ENCODE measurements at places on chromosomes 3 and 15. TPM values are rescaled to one million over a fixed set of nuclear protein-coding genes. Genes with fewer than 3 reads are reported as not detected.
A peak's percentile ranks its signal among the peaks of the same experiment; 100 is the strongest.

DNA sequence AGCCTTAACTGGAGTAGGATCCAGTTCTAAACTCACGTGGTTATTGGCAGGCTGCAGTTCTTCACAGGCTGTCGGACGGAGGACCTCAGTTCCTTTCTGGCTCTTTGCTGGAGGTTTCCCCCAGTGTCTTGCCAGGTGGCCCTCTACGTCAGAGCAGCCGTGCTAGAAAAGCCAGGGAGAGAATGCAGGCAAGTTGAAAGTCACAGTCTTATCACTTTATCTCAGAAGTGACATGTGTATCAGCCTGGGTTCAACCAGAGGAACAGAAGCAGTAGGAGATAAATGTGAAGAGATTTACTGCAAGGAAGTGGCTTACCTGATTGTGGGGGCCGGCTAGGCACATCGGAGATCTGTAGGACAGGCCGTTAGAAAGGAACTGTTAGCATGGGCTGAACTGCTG is 125.3 kb upstream of the BNIP2 start:
- peak; percentile 27 for DNase-seq

DNA sequence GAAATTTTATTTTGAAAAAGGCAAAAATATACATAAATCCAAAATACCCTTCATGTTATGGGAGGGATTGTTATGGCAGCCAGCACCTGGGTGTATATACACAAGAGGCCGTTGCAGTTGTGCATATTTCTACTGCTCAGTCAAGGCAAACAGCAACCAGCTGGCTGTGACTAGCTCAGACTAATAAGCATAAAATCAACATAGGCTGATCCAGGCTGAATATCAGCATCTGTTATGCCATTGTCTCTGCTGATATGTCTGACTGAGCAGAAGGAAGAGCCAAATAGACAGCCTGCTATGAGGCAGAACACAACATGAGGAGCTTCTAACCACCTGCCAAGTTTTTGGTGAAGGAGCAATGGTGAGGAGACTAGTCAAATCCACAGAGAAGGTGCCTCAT is 457.5 kb upstream of the ALCAM start:
- no peak for DNase-seq

- no peak for DNase-seq
Observed at GRCh38 chr3:81592101-81592500, 169.3 kb downstream of the GBE1 start.

GRCh38 chr3:39727415-39727814 is 82.0 kb upstream of the MYRIP start:
- no peak for DNase-seq

- no peak for DNase-seq
Observed at GRCh38 chr15:70701891-70702568, 61.3 kb downstream of the UACA start.

- no peak for DNase-seq
Observed at GRCh38 chr3:150094150-150094933, 123.6 kb upstream of the PFN2 start.

DNA sequence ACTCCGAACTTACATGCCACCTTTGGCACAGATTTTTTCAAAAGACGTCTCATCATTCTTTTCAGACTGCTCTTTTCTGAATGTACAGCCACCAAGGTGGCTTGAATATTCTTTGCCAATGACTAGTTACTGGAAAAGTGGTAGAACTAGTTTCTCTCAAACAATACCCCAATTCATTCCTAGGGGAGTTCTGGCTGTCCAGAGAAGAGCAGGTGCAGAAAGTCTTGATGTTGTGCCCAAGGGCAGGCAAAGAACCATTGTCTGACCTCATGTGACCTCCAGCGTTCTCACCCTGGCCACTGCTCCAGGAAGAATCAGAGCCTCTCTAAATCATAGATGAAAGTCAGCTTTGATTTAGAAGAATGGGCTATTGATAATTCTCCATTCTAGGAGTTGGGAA is 5.5 kb downstream of the LMOD3 start:
- no peak for DNase-seq

DNA sequence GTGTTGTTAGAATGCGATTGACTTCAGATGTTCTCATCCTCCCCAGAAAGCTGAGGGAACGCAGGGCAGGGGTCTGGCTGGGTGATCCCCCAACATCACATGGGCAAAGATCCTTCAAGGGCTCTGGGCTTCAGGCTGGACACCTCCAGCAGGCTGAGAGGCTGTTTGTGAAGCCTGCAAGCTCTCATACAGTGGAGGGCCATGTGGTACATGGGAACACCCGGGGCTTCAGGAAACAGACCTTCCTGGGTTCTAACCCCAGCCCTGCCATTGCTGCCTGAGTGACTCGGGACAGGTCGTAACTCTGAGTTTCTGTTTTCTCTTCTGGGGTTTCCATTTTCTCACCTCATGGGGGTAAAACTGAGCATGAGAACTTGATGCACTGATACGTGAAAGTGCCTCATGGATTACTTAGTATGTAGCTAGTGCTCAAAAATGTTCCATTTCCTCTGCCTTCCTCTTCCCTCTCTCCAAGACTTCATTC is 81.2 kb downstream of the TLE3 start:
- DNase-seq, result no peak

GRCh38 chr3:171245796-171246765 is 214.1 kb downstream of the TNIK start:
- no peak for DNase-seq

DNA sequence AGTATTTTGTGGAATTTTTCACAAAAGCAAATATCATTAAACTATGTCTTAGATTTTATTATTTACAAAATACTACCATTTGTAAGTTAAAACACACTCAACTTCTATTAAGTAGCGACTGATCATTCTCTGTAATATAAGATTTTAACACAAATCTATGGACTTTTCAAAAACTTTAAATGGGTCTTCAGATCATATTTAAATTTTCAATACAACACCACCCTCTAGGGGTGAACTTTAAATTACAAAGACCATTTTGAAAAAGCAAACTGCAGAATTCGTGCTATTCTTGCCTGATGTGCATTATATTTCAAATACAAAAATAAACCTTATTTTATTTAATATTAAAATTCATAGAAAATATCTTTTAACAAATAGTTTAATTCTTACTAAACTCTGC is 8.2 kb upstream of the VGLL4 start:
- no peak for DNase-seq

GRCh38 chr3:175274474-175275218 is 415.5 kb downstream of the NAALADL2 start:
- no peak for DNase-seq

- no peak for DNase-seq
Observed at GRCh38 chr3:65925254-65925954, 113.3 kb downstream of the MAGI1 start.

- DNase-seq, result no peak
Observed at GRCh38 chr3:171018156-171018935, 8.2 kb downstream of the SLC2A2 start.

DNA sequence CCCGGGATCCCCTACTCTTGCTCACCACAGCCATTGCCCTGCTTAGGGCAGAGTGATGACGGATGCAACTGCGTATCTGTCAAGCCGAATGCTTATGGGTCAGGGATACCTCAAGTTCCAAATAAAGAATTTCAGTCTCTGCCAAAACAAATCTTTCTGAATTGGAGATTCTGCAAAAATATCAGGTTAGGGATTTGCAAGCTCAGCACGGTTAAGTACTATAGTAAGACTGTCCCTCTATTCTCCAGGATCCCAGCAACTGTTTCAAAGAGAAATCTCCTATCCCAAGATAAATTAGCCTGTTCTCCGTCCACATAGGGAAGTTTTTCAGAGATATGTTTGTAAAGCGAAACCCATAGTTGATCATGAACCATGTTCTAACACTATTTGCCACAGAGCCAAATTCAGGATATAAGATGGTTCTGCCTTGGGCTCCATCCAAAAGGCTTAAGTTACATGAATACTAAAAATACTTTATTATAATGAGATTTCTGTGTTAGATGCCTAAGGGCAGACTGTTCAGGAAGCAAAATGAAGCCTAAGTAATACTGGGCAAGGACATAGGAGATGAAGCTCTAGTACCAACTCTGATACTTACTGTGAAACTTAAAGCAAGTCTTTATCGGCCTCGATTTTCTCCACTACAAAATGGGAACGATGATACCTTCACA is 100.1 kb upstream of the LPP start:
- DNase-seq, result no peak

DNA sequence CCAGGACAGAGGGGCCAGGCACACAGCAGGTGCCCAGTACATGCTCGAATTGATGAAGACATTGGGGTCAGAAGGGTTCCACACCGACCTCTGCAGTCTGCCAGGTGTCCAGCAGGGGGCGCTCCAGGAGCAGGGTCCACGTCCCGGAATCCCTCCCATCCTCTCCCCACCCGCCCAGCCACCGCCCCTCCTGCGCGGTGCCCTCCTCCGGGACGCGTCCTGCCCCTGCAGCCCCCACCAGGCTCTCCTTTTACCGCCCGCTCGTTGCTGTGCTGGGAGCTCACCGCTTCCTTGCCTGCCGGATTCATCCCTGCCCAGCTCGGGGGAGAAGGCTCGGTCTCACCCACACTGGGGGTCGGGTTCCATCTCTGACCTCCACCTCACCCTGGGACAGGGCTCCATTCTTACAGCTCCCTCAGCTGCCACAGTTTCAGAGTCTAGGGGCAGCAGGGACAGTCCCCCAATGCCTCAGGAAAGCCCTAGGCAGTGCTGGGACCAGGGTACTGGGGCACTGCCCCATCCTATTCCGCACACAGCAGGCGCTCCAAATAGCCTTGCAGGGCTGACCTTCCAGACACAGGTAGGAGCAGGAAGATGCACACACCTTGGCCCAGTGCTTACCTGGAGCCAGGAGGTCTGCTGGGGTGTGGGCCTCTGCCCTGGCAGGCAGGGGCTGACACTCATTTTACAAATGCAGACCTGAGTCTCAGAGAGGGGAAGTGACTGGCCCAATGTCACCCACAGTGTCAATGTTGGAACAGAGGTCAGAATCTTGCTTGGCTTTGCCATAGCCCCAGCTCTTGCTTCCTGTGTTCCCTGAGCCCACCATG is 31.0 kb downstream of the GRIP2 start:
- peak; percentile 63 for DNase-seq

- DNase-seq, result no peak
Observed at GRCh38 chr3:175356899-175357324, 497.8 kb downstream of the NAALADL2 start.

- DNase-seq, result no peak
Observed at GRCh38 chr3:57252404-57252803, 24.9 kb downstream of the APPL1 start.

GRCh38 chr3:46695962-46696894 is 2.7 kb upstream of the ALS2CL start:
- no peak for DNase-seq

DNA sequence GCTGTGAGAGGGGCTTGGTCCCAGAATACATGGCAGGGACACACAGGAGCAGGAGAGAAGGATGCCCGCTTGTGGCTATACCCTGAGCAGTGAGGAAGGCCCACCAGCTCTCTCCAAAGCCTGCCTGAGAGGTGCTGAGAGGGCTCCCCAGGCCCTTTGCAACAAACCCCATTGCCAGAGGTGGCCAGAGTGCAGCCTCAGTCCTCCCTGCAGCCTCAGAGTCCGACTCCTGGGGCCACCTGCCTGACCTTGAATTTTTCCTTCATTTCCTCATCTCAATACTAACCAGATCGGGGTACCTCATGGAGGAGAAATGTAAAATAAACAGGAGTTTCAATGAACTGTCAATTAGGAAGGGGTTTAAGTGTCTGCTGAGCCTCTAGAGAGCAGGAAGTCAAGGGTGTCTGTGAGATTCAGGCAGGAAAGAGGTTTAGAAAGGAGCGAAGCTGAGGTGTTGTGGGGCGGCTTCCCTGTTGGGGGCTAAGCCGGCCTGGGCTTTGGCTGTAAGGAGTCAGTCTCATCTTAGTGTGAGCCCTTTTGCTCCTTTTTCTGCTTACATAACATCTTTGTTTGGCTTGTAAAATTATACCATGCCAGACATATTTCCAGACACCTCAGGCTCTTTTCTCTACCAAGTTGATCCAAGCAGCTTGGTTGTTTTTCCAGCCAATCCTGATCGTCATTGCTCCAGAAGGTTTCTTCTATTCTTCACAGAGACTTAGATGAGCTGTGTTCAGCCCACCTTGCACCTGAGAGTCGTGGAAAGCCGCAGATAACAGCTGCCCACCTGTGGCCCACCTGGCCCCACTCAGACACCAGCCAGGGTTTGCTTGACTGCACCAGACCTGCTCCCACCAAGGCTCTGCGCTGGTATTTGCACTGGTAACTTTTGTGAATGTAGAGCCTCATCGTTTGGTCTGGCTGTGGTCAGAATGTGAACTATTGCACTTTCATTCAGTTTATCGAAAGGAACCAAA is 36.7 kb downstream of the CMTM7 start:
- DNase-seq, result no peak

- DNase-seq, result no peak
Observed at GRCh38 chr15:70569091-70569713, 194.2 kb downstream of the UACA start.

GRCh38 chr3:65344846-65345245 is 657.0 kb upstream of the ADAMTS9 start:
- DNase-seq, result no peak

- no peak for DNase-seq
Observed at GRCh38 chr3:101544161-101544850, 17.4 kb upstream of the TRMT10C start.

Gene XYLB
- 0.75 TPM for total RNA-seq

Gene TMEM115
- total RNA-seq, result 16.7 TPM

Gene CGNL1
- total RNA-seq, result not detected

Gene TRIM42
- total RNA-seq, result not detected

Gene ITGA11
- total RNA-seq, result 0.17 TPM

Gene VWA5B2
- total RNA-seq, result not detected

Gene ANKRD63
- total RNA-seq, result 0.42 TPM

Gene CYP1A2
- not detected for total RNA-seq

Gene RBP2
- total RNA-seq, result not detected

Gene EIF2B5
- total RNA-seq, result 49.5 TPM

Gene CTXN2
- total RNA-seq, result not detected

Gene GOLGA6B
- 0.18 TPM for total RNA-seq

Gene PIK3CB
- total RNA-seq, result 26.5 TPM

Measured in T-helper 17 cell (primary cell).